ENCODE measurements at places on chromosomes 11 and 22.

DNA sequence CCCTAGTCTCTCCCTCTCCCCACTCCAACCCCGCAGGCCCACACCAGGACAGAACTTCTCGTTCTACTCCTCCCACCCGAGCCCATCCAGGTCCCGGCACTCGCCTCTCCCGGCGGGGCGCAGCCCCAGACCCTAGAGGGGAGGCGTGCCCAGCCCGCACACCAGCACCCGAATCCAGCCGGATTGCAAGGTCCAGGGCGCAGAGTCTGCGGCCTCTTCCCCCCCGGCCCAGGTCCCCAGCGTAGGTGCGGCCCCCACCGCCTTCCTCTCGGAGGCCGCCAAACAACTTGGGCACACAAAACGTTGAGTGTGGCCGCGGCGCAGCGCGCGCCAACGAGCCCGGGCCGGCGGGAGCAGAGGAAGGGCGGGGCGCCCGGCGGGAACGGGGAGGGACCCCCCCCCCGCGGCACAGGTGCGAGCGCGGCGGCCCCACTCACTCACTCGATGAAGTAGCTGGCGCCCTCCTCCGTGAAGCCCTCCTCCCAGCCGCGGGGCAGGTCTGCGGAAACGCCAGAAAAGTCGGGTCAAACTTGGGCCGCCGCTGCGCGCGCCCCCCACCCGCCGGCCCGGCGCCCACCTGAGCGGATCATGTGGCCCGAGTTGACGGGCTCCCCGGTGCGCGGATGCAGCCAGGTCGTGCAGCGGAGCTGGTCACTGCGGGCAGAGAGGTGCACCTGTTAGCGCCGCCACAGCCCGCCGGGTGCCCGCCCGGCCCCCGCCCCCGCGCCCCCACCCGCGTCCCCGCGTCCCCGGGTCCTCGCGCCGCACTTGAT, 480 bp downstream of the PLEKHA7 start:
- no peak for DNase-seq

DNA sequence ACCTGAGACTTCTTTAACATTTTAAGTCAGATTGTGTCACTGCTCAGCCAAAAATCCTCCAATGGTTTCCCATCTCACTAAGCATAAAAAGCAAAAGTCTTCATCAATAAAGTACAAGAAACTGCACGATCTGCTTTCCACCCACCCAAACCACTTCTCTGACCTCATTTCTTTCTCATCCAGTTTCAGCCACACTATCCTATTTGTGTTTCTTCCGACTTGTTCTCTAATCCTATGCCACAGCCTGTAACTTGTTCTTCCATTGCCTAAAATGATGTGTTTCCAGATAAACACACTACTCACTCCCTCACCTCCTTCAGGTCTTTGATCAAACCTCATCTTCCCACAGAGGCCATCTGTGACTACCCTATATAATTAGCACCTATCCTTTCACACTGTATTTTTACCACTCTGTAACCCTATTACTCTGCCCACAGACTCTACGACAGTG, 28.4 kb downstream of the ARHGAP32 start:
- no peak for DNase-seq

GRCh38 chr22:49087198-49087597, 740.5 kb downstream of the BRD1 start:
- no peak for DNase-seq

DNA sequence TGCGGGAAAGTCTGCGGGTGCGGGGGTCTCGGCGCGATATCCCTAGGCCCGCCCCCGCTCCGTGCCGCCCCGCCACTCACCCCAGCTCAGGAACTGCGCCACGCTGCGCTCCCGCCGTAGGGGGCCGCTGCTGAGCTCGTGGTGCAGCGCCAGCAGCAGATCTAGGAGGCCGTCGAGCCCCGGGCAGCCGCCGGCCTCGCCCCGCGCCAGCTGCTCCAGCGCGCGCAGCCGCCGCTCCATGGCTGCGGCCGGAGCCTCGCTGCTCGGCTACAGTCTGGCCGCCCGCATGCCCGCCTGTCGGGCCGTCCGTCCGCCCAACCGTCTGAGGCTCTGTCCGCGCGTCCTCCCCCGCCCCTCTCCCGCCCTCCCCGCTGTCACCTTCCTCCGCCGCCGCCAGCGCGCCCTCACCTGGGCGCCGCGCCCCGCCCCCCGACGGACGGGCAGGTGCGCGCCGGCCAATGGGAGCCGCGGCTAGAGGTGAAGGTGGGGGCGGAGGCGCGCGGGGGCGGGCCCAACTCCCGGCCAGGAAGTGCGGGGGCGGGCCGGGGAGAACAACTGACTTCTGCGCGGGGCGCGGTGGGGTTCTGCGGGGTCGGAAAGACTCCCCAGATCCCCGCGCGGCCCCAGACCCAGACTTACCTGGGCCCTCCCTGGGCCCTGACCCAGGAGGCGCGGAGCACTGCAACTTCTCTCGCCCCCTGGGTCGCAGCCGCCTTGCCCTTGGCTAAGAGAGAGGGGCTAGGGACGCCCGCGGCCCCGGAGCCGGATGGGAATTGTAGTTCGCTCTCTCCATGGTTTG, at the start of gene CDC42BPG:
Gene CDC42BPG (minus strand): TSS at position 324 of the 799 bp plus-strand sequence. CDS start 84 bp downstream, at position 240.
- DNase-seq: no peak

GRCh38 chr11:133951327-133952198, 5.2 kb downstream of the IGSF9B start:
- DNase-seq: no peak

- no peak for DNase-seq
Measured at GRCh38 chr11:70281156-70281609, 10.7 kb downstream of the PPFIA1 start.

GRCh38 chr22:43819931-43820640, 8.0 kb upstream of the EFCAB6 start:
- no peak for DNase-seq

DNA sequence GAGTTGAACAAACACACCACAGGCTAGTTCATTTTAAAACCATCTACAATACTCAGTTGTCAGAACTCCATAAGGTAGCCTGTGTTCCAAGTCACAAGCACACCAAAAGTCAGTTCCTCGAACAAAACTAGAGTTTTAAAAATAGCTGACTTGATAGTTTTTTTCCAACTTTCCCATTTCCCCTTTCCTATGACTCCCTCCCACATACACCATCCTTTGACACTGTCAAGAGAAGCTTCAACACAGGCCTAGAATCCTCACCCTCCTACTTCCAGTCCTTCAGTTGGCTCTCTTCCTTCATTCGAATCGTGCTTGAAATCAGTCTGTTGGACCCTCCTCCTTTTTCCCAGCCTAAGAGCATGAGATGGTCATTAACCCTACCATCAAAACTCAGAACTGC, 105.7 kb upstream of the AKIP1 start:
- DNase-seq: no peak

GRCh38 chr11:62172294-62172693, 17.7 kb upstream of the SCGB1D1 start:
- no peak for DNase-seq
